ENCODE measurements at places on chromosomes 7 and 10.

- DNase-seq: no peak
These were observed 111.4 kb downstream of the TFPI2 start for GRCh38 chr7:93779115-93779514.

- no peak for DNase-seq
These were observed 64.9 kb downstream of the FOXL3 start for GRCh38 chr7:354597-355470.

DNA sequence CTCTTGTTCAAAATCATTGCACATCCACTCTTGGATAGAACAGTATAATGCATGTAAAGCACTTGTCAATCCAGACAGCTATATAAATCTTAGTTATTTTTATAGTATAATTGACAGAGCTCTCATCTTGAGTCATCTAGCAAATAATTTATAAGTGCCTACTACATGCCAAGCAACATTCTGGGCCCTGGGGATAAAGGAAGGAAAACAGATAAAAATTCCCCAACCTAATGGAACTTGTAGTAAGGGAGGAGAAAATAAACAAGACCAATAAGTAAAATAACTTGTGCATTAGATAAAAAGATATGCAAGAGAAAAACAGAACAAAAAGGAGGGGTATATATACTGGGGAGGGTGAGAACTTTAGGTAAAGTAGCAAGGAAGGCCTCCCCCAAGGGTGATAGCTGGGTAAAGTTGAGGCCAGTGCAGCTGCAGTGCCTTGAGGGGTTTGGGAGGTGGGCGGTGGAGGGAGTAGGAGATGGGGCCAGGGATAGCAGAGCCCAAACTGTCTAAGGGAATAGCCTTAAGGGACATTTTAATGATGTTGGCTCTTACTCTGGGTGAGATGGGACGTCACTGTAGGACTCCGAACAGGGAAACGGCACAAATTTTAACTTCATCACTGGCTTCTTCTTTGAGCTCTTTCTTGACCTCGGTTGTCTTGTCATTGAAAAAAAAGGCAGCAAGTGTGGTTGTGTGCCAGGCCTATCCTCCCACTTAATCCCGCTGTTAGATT, 79.3 kb upstream of the SEC61G start:
- no peak for DNase-seq

GRCh38 chr7:5662828-5663227, 118.6 kb downstream of the RNF216 start:
- DNase-seq: no peak

DNA sequence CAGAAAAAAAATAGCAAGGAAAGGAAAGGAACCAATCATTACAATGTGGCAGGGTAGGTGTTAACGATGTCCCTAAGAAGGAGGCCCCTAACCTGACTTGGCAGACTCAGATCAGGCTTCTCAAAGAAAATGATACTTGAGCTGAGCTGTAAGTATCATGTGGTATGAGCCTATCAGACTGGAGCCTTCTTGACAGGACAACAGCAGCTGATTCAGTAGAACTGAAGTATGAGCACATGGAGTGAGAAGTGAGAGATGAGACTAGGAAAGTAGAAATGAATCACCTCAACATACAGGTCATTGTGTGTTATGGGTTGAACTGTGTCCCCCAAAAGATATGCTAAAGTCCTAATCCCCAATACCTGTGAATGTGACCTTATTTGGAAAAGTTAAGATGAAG, 66.3 kb downstream of the MTERF1 start:
- no peak for DNase-seq
